ENCODE measurements at places on chromosomes 5 and 9.

GRCh38 chr5:25481463-25481862 lies 836.7 kb upstream of the CDH10 start:
- no peak for DNase-seq

- DNase-seq: no peak
These were observed 1251.4 kb upstream of the CDH6 start for GRCh38 chr5:29942089-29942488.

- no peak for DNase-seq
These were observed 395.4 kb downstream of the CSNK1G3 start for GRCh38 chr5:123907349-123907748.

GRCh38 chr9:90948156-90948555 lies 146.5 kb downstream of the SYK start:
- no peak for DNase-seq

- no peak for DNase-seq
These were observed 23.0 kb upstream of the ECM2 start for GRCh38 chr9:92558612-92559374.

- DNase-seq: no peak
These were observed 82.0 kb upstream of the FSTL4 start for GRCh38 chr5:133694181-133694831.

DNA sequence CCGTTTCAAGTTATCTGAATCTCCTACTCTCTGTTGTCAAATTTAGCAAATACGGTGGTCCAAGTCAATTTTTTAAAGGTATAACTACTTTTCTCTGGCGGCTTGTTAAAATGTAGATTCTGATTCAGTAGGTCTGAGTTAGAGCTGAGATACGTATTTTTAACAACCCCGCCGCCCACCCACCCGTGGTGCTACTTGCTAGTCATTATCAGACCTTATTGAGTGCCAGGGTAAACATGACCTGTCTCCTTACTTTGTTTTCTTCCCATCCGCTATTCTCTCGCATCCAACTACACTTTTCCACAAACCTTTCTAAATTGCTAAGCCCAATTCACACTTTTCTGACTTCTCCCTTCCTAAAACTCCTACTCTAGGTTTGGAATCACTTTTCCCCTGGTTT lies 694 bp upstream of the PLAA start:
- no peak for DNase-seq

- DNase-seq: no peak
These were observed 59.7 kb downstream of the ZNF618 start for GRCh38 chr9:113935677-113936380.

Data from Caco-2 (cell line).